GM12878 (cell line): ENCODE measurements at places on chromosomes 12 and 14. TPM values are rescaled to one million over a fixed set of nuclear protein-coding genes. Genes with fewer than 3 reads are reported as not detected.

Gene COA8
- 62.8 and 69.5 TPM in 2 replicates for polyA plus RNA-seq

Gene PLA2G1B
- not detected in 2 replicates for polyA plus RNA-seq

Gene FAM181A
- not detected in 2 replicates for polyA plus RNA-seq

Gene ZDHHC22
- polyA plus RNA-seq, result not detected in 2 replicates

Gene WSCD2
- not detected in 2 replicates for polyA plus RNA-seq

Gene SLC2A14
- polyA plus RNA-seq, result 0.19 and 0.20 TPM in 2 replicates

Gene BHLHE41
- polyA plus RNA-seq, result not detected in 2 replicates

Gene PLEKHG7
- polyA plus RNA-seq, result not detected in 2 replicates

Gene ABCD2
- polyA plus RNA-seq, result 7.5 TPM in 2 replicates

Gene RFX4
- polyA plus RNA-seq, result 0.23 TPM in 1 of 2 replicates, not detected in the other

Gene TPH2
- not detected in 2 replicates for polyA plus RNA-seq

Gene C12orf54
- polyA plus RNA-seq, result 1.5 and 2.6 TPM in 2 replicates

Gene GYS2
- polyA plus RNA-seq, result not detected in 2 replicates

Gene PCBP2
- 116 and 127 TPM in 2 replicates for polyA plus RNA-seq

Gene PPM1H
- polyA plus RNA-seq, result 0.19 and 0.27 TPM in 2 replicates

Gene FLRT2
- polyA plus RNA-seq, result not detected in 2 replicates

Gene CYP27B1
- polyA plus RNA-seq, result 0.88 and 1.3 TPM in 2 replicates

Gene CAPS2
- 3.0 and 4.2 TPM in 2 replicates for polyA plus RNA-seq

Gene GPR68
- polyA plus RNA-seq, result 1.8 and 2.6 TPM in 2 replicates

Gene CCDC177
- polyA plus RNA-seq, result not detected in 2 replicates

Gene NINJ2
- 22.9 and 31.9 TPM in 2 replicates for polyA plus RNA-seq

Gene SLC7A7
- 28.8 and 31.1 TPM in 2 replicates for polyA plus RNA-seq

Gene HOXC4
- 1.2 and 1.5 TPM in 2 replicates for polyA plus RNA-seq

Gene SMIM41
- not detected in 2 replicates for polyA plus RNA-seq

Gene LYZ
- polyA plus RNA-seq, result not detected in 2 replicates

Gene ADGRD1
- polyA plus RNA-seq, result 1.7 and 2.0 TPM in 2 replicates

Gene SLCO1B3
- polyA plus RNA-seq, result 0.04 TPM in 1 of 2 replicates, not detected in the other

Gene TMEM63C
- polyA plus RNA-seq, result 0.32 TPM in 1 of 2 replicates, not detected in the other

Gene ARL6IP4
- 319 and 321 TPM in 2 replicates for polyA plus RNA-seq

Gene KRT75
- polyA plus RNA-seq, result not detected in 2 replicates

Gene ADAMTS20
- polyA plus RNA-seq, result not detected in 2 replicates

Gene GALNT16
- polyA plus RNA-seq, result not detected in 2 replicates

Gene FOXG1
- 0.04 and 0.05 TPM in 2 replicates for polyA plus RNA-seq

Gene OASL
- 2.6 and 3.6 TPM in 2 replicates for polyA plus RNA-seq

Gene SERPINA9
- polyA plus RNA-seq, result not detected in 2 replicates

Gene CISTR
- not detected in 2 replicates for polyA plus RNA-seq

Gene KLRC1
- 0.11 and 0.23 TPM in 2 replicates for polyA plus RNA-seq

Gene DPPA3
- not detected in 2 replicates for polyA plus RNA-seq

Gene CARMIL3
- polyA plus RNA-seq, result 0.18 and 0.25 TPM in 2 replicates

Gene PDE3A
- polyA plus RNA-seq, result 1.4 and 1.7 TPM in 2 replicates

Gene CLEC4A
- polyA plus RNA-seq, result 0.84 and 1.6 TPM in 2 replicates
